ENCODE measurements at places on chromosomes 6 and 20.

DNA sequence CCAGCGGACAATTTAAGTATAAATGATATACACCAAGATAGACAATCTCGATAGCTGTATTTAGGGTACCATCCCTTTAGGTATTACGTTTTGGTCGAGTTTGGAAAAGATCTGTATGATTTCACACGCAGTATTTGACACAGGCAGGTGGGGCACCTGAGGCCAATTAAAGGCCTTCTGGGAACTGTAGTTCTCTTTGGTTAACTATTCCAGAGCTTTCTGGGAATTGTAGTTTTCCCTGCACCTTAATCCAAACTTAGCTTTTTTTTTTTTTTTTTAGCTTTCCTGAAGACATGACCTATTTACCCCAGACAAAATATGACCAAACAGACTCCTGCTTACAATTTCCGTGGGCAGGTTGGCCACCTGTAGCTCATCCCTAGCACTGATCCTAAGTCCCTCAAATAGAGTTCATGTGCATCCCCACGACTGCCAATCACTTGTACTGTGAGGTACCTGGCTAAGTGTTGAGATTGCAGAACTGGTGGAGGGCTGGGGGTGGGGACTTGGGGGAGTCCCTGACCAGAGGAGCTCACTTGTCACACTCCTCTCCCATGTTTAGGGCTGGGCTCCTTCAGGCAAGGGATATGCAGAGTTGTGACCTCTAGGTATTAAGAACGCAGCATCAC is 999 bp upstream of the EHMT2 start:
- DNase-seq: peak; percentile 62
- H3K27ac ChIP-seq: peak overlapping the region; percentile 95
- peak overlapping the region; percentile 87 for H3K4me3 ChIP-seq

DNA sequence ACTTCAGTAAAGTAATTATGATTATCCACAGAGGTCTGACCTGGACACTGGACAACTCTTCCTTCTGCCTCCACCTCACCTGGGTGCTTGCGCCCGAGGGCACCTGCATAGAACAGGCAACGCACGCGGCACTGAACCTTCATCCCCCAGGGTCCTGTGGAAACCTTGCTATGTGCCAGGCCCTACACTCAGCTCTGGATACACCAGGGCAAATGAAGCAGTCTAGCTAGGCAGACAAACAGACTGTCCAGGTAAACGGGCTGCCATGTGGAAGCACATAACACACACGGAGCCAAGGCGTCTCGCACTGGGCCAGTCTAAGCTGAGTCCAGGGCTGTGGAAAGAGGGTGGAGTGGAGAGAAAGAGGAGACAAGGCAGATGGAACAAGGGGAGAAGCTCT is 109.3 kb upstream of the AFDN start:
- no peak for DNase-seq
- no peak overlapping the region for H3K27ac ChIP-seq
- no peaks in the 10 kb centered on the region for H3K4me1 ChIP-seq
- H3K36me3 ChIP-seq: no peaks in the 10 kb centered on the region

GRCh38 chr6:27834879-27835549 is 77.2 kb downstream of the OR2B2 start:
- H3K36me3 ChIP-seq: no peaks in the 10 kb centered on the region
- H3K4me3 ChIP-seq: peak overlapping the region; percentile 19
- H3K27ac ChIP-seq: peak overlapping the region; percentile 84
- DNase-seq: no peak
- H3K4me1 ChIP-seq: peaks cover 28% of the 10 kb centered on the region

DNA sequence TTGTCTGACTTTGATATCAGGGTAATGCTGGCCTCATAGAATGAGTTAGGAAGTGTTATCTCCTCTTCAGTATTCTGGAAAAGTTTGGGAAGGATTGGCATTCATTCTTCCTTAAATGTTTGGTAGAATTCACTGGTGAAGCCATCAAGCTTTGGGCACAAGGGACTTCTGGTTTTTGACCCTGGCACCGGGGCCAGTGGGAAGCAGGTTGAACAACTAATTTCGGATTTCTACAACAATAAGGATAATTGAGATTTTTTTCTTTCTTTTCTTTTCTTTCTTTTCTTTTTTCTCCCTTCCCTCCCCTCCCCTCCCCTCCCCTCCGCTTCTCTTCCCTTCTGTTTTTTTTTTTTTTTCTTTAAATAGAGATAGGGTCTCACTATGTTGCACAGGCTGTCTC is 70.4 kb downstream of the EFCAB8 start:
- DNase-seq: no peak

DNA sequence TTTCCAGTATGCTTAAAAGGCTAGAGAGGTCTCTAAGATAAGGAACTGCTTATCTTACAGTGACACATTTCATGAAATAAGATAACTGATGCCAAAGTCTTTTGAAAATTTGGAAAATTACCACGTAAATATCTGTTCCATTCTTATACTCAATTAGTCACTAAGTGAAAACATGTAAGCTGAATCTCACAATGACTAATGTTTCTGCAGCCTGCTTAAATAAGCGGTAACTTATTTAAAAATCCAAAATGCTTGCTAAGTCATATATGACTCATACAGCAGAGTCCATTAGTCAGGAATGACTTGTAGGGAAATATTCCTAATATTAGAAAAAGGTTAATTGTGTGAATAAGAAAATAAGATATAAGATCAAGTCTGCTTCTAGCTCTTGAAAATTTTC is 27.8 kb upstream of the LGSN start:
- H3K4me3 ChIP-seq: no peak overlapping the region
- peaks cover 4% of the 10 kb centered on the region for H3K4me1 ChIP-seq
- H3K27ac ChIP-seq: no peak overlapping the region
- peaks cover 3% of the 10 kb centered on the region for H3K27me3 ChIP-seq
- DNase-seq: no peak

GRCh38 chr6:20341564-20341963 is 60.1 kb upstream of the E2F3 start:
- DNase-seq: no peak
- H3K27ac ChIP-seq: no peak overlapping the region
- H3K27me3 ChIP-seq: no peaks in the 10 kb centered on the region
- no peaks in the 10 kb centered on the region for H3K36me3 ChIP-seq
- peaks cover 7% of the 10 kb centered on the region for H3K4me1 ChIP-seq

DNA sequence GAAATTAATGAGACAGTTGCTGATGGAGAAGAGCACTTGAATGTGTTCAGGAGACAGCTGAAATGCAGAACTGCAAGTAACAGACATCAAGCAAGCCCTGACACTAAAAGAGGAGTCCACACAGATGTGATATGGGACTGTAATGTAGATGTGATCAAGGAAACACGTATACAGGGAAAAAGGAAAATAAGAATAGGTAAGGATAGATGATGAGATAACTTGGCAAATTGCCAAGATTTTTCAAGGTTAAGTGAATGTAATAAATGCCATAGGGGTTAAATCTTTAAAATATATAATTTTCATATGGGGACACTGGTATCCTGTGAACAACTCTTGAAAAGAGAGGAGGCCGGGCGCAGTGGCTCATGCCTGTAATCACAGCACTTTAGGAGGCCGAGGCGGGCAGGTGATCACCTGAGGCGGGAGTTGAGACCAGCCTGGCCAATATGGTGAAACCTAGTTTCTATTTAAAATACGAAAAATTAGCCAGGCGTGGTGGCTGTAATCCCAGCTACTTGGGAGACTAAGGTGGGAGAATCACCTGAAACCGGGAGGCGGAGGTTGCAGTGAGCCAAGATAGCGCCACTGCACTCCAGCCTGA is 7.2 kb upstream of the SNX14 start:
- no peak for DNase-seq
- peak overlapping the region; percentile 2 for H3K27ac ChIP-seq
- H3K27me3 ChIP-seq: no peaks in the 10 kb centered on the region

- H3K27me3 ChIP-seq: peaks cover 13% of the 10 kb centered on the region
- DNase-seq: no peak
- peaks cover 34% of the 10 kb centered on the region for H3K36me3 ChIP-seq
- H3K4me1 ChIP-seq: peaks cover 6% of the 10 kb centered on the region
- H3K27ac ChIP-seq: no peak overlapping the region
- no peak overlapping the region for H3K4me3 ChIP-seq
Measured at GRCh38 chr20:21387528-21387927, 9.8 kb downstream of the NKX2-4 start.

- H3K27ac ChIP-seq: no peak overlapping the region
- no peaks in the 10 kb centered on the region for H3K4me1 ChIP-seq
- H3K36me3 ChIP-seq: no peaks in the 10 kb centered on the region
- no peaks in the 10 kb centered on the region for H3K27me3 ChIP-seq
- H3K4me3 ChIP-seq: no peak overlapping the region
- no peak for DNase-seq
Measured at GRCh38 chr20:56760610-56761009, 131.5 kb downstream of the TFAP2C start.

DNA sequence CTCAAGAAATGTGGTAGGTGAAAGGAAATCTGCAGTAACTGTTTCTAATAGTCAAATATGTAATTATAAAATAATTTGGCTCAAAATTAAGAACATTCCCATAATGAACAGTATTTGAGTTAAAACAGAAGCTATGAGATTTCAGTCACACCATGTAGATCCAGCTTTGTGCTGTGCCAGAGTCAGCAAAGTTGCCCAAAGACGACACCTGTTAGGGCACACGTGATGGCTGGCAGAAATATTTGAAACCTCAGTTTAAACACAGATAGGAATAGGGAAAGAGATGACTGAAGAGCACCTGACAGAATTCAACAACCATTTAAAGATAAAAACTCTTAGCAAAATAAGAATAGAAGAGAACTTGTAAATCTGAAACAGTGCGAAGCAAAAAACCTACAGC is 129.3 kb downstream of the CD83 start:
- DNase-seq: no peak
- H3K27ac ChIP-seq: no peak overlapping the region
- H3K36me3 ChIP-seq: no peaks in the 10 kb centered on the region
- H3K27me3 ChIP-seq: no peaks in the 10 kb centered on the region

DNA sequence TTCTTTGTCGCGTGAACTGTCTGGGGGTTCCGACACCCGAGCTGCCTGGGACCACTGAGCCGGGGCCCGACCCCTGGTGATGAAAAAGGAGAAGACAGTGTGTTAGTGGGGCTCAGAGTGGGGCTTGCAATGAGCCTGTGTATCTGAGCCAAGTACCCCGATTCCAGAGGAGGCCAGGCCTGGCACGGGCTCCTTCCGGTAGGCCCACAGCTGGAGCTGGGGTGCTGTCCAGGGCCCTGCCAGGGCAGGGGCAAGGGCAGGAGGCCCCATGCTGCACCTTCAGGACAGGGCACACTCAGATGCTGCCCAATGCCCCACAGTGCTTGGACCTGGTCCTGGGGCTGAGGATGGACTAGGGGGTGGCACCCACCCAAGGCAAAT is 89.4 kb downstream of the TAF4 start:
- no peak overlapping the region for H3K4me3 ChIP-seq
- H3K27me3 ChIP-seq: no peaks in the 10 kb centered on the region

GRCh38 chr6:167526465-167527368 is 201.8 kb downstream of the TTLL2 start:
- no peak overlapping the region for H3K27ac ChIP-seq
- peaks cover 7% of the 10 kb centered on the region for H3K27me3 ChIP-seq
- H3K36me3 ChIP-seq: no peaks in the 10 kb centered on the region
- no peaks in the 10 kb centered on the region for H3K4me1 ChIP-seq
- no peak for DNase-seq

GRCh38 chr6:109794201-109794923 is 103.3 kb downstream of the FIG4 start:
- no peak overlapping the region for H3K4me3 ChIP-seq
- H3K4me1 ChIP-seq: peaks cover 4% of the 10 kb centered on the region
- H3K27ac ChIP-seq: no peak overlapping the region

GRCh38 chr6:53433261-53433950 is 84.7 kb upstream of the ELOVL5 start:
- no peak overlapping the region for H3K4me3 ChIP-seq
- no peak overlapping the region for H3K27ac ChIP-seq
- peaks cover 39% of the 10 kb centered on the region for H3K4me1 ChIP-seq
- no peaks in the 10 kb centered on the region for H3K27me3 ChIP-seq
- no peaks in the 10 kb centered on the region for H3K36me3 ChIP-seq
- DNase-seq: no peak

All from activated CD8-positive, alpha-beta T cell treated with anti-CD3 and anti-CD28 coated beads for 36 hours (primary cell).